ENCODE measurements at places on chromosomes 13 and 19. TPM values are rescaled to one million over a fixed set of nuclear protein-coding genes. Genes with fewer than 3 reads are reported as not detected.
A peak's percentile ranks its signal among the peaks of the same experiment; 100 is the strongest.

DNA sequence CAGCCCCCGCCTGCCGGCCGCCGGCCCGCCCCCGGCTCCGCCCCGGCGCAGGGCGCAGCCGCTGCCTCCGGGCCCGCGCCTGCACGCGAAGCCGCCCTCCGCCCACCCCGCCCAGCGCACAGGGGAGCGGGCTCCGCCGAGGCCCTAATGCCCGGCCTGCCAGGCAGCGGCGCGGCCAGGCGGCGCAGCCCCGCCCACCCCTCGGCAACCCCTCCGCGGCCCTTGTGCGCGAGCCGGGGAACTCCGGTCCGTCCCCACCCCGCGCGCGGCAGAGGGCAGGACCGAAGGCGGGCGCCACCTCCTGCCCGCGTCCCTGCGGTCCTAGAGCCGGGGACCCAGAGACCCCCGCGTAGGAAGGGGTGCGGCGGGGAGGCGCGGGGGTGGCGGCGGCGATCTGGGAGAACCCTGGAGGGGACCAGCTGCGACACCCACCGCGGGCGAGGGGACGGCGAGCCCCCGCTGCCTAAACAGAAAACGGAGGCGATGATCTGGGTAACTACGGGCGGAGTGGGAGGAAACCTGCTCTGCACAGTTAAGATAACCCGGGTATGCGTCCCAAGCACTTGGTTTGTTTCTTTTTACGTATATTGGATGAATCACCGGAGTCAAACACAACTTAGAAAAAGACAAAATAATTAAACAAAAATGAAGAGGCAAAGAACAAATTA lies 350 bp upstream of the USP12 start:
- DNase-seq: peak; percentile 90

DNA sequence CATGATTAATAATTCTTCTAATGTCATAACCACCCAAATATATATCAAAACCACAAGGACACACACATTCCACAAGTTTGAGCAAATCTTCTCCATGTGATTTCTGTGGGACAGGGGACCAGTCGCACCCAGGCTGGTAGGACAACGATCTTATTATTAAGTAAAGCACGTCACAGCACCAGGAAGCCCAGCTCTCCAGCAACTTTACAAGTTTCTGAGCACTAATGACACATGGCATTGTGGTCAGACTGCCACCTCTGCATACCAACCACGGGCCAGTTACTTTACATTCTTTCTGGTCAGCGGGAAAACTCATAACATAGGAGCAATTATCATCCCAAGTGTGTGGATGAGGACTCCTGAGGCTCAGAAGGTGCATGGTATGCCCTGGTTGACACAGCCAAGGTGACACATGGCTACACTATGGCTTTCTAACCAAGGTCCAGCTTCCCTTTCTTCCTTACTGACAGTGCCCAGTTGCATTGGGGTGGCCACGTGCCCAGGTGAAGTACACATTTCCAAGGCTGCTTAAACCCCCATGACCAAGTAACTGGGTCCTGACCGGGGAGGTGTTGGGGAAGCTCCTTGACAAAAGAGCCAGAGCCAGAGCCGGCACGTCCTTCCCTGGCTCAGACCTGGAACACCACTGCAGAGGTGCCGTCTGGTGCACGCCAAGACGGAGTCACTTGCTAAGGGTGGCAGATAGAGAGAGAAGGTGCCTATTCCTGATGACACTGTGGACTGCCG lies 27.4 kb downstream of the LATS2 start:
- peak; percentile 77 for DNase-seq

The FREM2 gene
- 25.4 TPM for total RNA-seq

- DNase-seq: no peak
These were observed 13.8 kb upstream of the RPS15 start for GRCh38 chr19:1424192-1424955.

GRCh38 chr19:2494447-2495129 lies 18.7 kb downstream of the GADD45B start:
- peak; percentile 33 for DNase-seq

DNA sequence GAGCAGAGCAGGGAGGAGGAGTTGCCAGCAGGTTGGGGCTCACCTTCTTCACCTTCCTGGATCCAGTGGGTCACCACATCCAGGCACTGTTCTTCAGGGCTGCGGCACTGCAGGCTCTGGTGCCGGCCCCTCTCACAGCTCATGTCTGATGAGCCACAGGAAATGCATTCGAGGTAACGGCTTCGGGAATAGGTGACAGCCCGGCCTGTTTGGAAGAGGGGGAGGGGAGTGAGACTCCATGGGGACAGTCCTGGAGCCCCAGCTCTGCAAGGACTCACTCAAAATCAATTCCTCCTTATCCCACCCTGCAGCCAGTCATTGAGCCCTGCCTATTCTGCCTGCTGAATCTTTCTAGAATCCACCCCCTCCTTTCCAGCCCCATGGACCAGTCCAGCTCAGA lies 13.5 kb downstream of the PLAUR start:
- DNase-seq: no peak

- no peak for DNase-seq
These were observed 60.7 kb downstream of the KLF2 start for GRCh38 chr19:16385296-16385695.

The PRSS57 gene
- total RNA-seq: not detected

The MEGF8 gene
- total RNA-seq: 35.0 TPM

The TMC4 gene
- total RNA-seq: 166 TPM

DNA sequence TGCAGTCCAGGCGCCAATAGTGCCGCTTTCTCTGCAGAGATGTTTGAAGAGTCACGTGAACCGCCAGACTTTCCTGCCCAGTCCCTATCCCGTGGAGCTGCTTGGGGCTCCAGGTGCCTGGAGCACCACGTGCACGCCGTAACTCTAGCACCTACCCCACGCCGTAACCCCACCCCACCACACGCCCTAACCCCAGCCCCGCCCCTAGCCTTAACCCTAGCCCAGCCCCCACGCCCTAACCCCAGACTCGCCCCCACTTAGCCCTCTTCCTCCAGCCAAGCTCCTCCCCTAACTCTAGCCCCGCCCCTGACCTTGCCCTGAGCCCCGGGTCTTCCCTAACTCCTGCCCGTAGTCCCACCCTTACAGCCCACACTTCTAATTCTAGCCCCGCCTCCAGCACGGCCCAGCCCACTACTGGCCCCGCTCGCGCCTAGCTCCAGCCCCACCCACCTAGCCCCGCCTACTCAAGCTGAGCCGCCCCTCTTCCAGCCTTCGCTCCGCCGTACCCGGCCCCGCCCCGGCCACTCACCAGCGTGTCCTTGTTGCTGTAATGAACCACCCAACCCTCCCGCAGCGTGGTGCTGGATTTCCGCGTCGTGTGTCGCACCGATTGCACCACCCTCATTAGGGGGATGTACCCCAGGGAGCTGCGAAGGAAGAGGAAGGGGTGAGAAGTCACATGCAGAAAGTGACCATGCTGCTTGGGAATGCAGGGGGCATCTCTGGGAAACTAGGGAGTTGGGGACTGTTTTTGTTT lies 19.5 kb downstream of the PRKD2 start:
- DNase-seq: no peak

GRCh38 chr19:5032101-5032967 lies 63.4 kb downstream of the KDM4B start:
- DNase-seq: no peak

DNA sequence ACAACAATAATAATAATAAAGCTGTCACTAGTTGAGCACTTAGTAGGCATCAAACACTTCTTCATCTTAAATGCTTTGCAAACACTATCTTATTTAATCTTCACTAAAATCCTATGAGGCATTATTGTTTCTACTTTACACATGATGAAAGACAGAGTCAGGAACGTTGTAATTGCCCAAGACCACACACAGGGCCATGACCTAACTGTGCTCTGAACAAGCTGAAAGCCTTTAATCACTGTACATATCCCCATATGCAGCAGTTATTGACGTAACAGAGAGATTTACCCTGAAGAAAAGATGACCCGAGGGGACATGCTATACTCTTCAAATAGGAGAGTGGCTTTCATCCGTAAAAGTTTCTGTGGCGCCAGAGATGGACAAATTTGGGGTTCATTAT lies 53.0 kb downstream of the SACS start:
- no peak for DNase-seq

The NCAN gene
- not detected for total RNA-seq

- no peak for DNase-seq
These were observed 2.1 kb upstream of the ATP4B start for GRCh38 chr13:113660066-113660465.

The ZNF682 gene
- total RNA-seq: 3.5 TPM

DNA sequence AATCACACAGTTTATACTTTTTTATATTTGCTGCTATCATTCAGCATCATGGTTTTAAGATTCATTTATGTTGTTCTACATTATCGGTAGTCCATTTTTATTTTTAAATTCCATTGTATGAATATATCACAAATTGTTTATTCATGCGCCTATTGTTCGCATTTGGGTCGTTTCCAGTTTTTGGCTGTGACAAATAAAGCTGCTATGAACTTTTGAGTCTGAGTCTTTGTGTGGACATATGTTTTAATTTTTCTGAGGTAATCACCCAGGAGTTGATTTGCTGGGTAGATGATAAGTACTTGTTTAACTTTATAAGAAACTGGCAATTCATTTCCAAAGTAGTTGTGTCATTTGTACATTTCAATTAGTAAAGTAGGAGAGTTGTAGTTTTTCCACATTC lies 74.2 kb upstream of the CSNK1A1L start:
- no peak for DNase-seq

- peak; percentile 86 for DNase-seq
These were observed 82.8 kb upstream of the MTIF3 start for GRCh38 chr13:27533155-27533643.
